Small intestine (tissue), 16 donors: ENCODE measurements at places on chromosomes 5 and 9. TPM values are rescaled to one million over a fixed set of nuclear protein-coding genes. Genes with fewer than 3 reads are reported as not detected.

Gene LVRN
- 1.4 TPM for polyA plus RNA-seq

GRCh38 chr9:77016526-77017504 is 2.6 kb upstream of the FOXB2 start:
- H3K27ac ChIP-seq: no peak overlapping the region
- H3K27me3 ChIP-seq: peaks cover 95% of the 10 kb centered on the region
- H3K36me3 ChIP-seq: no peaks in the 10 kb centered on the region
- DNase-seq: no peak

- peak overlapping the region; percentile 61 for H3K4me3 ChIP-seq
- DNase-seq: peak; percentile 28
- peaks cover 17% of the 10 kb centered on the region for H3K36me3 ChIP-seq
These were observed 1.1 kb upstream of the TCF7 start for GRCh38 chr5:134113363-134113889.

- H3K4me1 ChIP-seq: no peaks in the 10 kb centered on the region
- no peak for DNase-seq
- no peak overlapping the region for H3K4me3 ChIP-seq
These were observed 79.0 kb downstream of the RORB start for GRCh38 chr9:74576176-74576575.

DNA sequence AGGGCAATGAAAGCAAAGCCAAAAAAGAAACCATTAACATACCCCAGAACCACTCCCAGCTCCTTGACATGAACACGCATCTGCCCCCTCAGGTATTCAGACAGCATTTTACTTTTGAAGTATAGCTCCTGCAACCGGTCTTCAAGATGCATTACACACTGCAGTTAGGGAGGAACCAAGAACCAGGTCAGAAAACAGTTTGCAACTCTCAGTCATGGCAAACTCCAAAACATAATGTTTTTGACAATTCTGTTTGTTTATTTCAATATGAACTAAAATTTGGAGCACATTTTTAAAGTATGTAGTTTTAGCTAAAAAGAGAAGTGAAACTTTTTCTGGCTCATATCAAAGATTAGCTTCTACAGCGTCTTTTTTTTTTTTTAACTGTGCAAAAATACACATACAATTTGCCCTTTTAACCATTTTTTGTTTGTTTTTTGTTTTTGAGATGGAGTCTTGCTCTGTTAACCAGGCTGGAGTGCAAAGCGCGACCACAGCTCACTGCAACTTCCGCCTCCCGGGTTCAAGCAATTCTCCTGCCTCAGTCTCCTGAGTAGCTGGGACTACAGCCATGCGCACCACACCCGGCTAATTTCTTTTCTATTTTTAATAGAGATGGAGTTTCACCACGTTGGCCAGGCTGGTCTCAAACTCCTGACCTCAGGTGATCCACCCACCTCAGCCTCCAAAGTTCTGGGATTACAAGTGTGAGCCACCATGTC is 12.2 kb upstream of the RAPGEF6 start:
- H3K4me3 ChIP-seq: no peak overlapping the region
- no peak for DNase-seq
- no peaks in the 10 kb centered on the region for H3K27me3 ChIP-seq
- peaks cover 17% of the 10 kb centered on the region for H3K36me3 ChIP-seq
- H3K27ac ChIP-seq: no peak overlapping the region
- H3K4me1 ChIP-seq: no peaks in the 10 kb centered on the region
